ENCODE measurements at places on chromosomes 12 and 14.

DNA sequence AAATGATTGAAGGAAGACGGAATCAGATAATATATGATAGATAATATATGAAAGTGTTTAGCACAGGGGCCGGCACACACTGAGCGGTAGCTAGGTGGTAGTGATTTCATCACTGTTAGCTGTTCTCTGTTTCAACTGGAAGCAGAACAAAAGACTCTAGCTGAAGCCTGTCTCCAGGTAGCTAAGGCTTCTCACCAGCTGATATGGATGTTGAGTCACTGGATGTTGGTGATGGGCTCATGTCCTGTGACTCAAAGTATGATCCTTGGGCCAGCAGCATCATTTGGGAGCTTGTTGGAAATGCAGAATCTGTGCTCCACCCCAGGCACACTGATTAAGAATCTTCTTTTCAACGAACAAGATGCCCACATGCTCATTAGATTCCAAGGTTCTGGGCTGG, 21.7 kb upstream of the KCNA5 start:
- DNase-seq, result no peak

DNA sequence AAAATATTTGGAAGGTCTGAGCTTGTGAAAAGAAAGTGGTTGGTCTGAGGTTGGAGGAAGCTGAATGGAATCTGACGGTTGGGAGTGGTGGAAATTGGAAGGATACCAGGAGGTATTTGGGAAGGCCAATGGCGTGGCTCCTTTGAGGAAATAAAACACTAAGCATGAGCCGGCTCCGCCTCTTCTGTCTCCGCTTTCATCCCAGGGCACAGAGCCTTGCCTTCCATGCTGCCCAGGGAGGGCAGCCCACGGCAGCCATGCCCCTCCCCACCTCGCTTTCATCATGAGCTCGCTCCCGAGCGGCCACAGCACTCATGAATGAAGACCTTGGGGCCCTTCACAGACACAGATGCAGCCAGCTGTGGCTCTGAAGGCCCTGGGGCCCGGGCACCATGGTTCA, 36.2 kb downstream of the HSP90AA1 start:
- no peak for DNase-seq

- DNase-seq, result no peak
Observed at GRCh38 chr12:127054531-127054930, 1212.4 kb upstream of the TMEM132C start.

DNA sequence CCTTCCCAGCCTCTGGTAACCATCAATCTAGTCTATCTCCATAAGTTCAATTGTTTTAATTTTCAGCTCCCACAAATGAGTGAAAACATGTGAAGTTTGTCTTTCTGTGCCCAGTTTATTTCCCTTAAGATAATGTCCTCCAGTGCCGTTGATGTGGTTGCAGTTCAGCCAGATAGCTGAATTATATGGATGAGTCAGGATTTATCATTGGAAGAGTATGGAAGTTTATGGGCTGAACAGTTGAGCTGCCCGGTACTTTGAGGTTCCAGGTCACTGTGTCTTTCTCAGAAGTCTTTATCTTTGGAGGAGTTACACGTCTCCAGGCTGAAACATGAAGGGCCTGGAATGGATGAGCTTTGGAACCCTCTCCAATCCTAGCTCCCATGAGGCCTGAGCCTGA, 120.1 kb downstream of the ASCL4 start:
- no peak for DNase-seq

DNA sequence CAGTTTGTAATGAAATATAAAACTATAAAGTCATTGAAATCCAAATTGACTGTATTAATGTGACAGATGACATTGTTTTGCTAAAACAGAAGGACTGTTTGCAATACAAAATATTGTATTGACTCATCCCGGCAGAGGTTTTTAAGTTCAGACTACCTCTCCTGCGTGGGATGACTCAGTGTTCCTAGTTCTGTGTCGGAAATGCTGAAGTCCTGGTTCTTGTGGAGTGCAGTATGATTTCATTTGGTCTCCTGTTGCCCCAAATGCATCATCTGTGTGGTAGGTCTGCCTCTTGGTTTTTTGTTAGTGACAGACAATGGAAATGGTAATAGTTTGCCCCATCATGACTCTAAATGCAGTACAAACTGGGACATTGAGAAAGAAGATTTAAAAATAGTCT, 27.8 kb downstream of the PELI2 start:
- DNase-seq, result peak; percentile 66

DNA sequence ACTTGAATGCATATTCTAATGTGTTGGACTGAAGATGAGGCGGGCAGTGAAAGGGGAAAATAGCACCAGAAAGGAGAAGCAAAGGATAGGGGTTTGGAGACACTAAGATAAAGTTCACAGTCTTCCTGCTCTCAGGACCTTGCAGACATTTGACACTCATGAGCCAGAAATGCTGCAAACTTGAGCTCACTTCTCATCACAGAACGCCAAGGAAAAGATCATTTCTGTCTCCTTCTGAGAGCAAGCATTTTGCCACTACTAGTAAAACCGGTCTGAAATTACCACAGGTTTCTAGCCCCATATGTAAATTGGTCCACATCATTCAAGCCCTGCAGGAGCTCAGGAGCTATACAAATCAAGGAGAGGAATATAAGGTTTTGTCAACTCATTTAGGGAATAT, 44.6 kb upstream of the ANO2 start:
- no peak for DNase-seq

DNA sequence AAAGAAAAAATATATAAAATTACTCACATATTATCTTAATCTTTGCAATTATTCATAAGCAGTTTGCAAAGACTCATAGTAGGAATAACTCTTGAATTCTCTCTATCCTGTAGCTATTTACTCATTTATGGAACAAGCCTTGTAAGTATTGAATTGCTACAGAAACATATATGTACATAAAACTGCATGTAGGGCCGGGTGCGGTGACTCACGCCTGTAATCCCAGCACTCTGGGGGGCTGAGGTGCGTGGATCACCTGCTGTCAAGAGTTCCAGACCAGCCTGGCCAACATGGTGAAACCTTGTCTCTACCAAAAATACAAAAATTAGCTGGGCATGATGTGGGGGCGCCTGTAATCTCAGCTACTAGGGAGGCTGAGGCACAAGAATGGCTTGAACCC, 286.2 kb downstream of the PPFIA2 start:
- no peak for DNase-seq

DNA sequence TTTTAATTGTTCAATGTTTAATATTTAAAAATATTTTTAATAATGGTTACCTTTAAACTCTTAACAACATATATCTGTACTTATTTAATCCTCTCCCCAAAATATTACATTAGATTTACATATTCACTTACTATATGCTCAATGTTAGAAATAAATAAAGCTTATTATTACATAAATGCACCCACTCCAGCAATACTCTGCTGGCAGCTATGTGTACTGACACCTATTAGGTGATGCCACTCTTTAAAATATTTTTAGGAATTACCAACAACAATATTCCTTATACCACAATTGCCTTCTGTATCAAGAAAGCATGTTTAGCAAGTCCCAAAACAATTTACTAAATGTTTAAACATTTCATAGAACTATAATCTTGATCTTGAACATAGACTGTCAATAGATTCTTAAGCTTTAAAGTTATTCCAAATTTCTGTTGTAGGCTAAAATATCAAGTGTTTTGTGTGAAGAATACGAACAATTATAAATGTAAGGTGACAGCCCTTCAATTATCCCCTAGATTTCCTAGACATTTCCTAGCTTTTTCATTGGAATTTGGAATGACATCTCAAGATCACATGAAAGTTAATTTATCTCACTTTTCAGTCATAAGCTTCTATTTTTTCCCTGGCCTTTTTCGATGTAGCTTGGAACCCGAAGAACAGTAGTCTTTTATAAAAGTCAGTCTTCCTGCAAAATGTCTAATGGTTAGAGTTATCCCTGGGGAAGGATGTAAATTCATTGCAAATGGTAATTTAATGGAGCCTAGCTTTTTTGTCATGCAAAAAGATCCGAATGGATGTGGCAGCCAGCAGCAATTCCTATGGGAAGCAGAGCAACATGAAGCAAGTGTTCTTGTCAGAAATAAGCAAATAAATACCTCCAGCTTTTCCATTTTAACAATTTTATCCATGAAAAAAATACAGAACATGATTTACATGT, 907.5 kb upstream of the ATXN7L3B start:
- DNase-seq, result no peak

DNA sequence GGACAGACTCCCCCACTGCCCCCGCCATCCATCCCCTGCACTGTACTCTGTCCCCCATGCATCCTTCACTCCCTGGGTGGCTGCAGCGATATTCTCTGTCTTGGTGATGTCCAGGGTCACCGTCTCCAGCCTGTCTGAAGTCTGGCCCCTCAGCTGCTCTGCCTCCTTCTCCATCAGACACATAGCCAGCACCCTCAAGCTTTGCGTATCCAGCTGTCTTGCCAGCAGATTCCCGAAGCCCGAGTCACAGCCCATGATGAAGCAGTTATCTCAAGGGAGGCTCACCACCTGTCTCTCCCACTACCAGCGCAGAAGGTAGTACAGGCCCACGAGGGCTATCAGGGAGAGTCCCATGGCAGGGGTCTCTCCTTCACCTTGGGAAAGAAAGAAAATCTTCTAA, 77.8 kb downstream of the HSD17B6 start:
- no peak for DNase-seq

- DNase-seq, result no peak
Observed at GRCh38 chr14:102125546-102125945, 14.2 kb upstream of the WDR20 start.

DNA sequence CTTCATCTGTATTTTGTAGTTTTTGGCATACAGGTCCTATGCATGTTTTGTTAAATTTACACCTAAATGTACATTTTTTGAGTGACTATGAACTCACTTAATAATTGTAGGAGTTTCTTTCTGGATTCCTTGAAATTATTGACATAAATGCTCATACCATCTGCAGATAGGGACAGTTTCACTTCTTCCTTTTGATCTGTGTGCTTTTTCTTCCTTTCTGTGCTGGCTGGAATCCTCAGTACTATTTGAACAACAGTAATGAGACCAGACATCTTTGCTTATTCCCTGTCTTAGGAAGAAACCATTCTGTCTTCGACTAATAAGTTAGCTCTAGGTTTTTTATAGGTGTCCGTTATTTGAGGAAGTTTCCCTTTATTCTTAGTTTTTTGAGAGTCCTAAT, 110.3 kb downstream of the ADGRD1 start:
- DNase-seq, result no peak

DNA sequence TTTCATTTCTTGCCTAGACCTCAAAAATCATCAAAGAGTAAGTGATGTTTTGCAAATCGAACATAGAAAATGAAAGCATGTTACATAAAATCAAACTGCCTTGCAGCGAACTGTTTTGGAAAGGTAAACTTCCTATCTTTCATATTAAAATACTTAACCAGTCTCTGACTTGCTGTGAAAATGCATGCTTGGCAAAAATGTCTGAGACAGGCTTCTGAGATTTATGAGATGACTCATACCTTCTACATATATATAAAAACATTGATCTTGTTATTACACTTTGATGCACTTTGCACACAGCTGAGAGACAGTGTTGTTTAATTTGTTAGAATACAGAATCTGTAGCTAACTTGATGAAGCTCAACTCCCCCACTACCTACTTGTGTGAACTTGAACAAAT, 179.1 kb downstream of the KITLG start:
- DNase-seq, result no peak

DNA sequence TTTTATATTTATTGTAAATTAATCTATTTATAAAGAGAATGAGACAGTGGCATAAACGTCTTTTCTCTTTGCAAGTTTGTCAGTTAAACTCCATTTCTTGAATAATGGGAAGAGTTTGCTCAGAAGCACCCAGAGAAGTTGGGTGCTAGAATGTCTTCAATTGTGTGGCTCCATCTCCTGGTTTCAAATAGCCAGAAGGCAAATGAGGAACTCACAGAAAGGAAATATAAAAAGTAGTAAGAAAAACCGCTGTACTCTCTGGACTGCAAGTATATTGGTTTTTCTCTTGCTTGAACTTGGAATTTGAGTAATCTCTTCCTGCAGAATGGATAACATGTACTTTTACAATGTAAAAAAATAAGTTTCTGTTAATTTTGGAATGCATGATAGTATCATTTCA, 217.5 kb downstream of the DPY19L2 start:
- DNase-seq, result peak; percentile 54

DNA sequence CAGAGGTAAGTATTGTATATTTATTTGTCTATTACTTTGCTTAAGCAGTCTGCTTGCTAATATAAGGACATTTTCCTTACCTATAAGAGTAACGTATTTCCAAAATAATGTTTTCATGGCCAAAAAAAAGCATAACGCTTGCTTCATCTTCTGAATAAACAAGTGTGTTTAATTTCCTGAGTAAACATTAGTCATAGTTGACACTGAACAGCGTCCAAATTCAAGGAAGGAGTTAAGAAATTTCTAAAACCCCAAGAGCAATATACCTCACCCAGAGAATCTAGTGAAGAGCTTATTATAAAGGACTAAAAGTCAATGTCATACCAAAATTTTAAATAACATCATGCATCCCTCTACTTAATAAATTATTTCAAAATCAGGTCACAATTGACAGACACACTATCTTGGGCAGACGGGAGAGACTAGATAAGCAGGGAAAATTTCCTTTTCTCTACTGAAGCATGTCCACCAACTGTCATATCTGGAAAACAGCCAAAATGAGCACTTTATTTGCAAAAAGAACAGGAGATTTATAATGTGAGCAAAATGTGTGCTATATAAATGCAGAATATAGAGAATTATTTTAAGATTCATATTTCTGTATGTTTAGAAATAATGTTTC, 25.1 kb downstream of the ANKS1B start:
- DNase-seq, result no peak

GRCh38 chr14:99125113-99125512, 146.9 kb downstream of the BCL11B start:
- no peak for DNase-seq

- peak; percentile 77 for DNase-seq
Observed at GRCh38 chr12:109432842-109433304, 44.2 kb downstream of the KCTD10 start.

DNA sequence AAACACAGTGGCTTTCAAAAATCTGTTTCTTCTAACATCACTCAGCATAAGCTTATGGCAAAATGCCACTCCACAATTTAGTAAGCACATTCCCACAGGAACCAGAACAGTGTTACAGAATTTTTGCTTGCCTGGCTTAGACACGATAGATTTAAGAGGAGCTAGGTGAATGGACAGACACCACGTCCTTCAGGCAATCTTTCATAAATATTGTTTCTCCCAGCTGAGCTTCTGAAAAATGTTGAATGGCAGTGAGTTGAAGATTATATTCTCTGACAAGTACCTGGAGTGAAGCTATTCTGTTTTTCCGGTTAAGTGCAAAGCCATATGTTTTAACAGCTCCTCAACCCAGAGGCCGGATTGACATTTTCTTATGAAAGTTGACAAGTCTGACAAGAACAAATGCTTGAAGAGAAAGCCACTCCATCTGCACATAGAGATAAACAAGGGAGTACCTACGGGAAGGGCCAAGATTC, 102.0 kb downstream of the FSCB start:
- no peak for DNase-seq

- no peak for DNase-seq
Observed at GRCh38 chr12:29082522-29082921, 66.6 kb upstream of the FAR2 start.

- DNase-seq, result peak; percentile 99
Observed at GRCh38 chr12:6140651-6141447, 16.4 kb upstream of the VWF start.

- no peak for DNase-seq
Observed at GRCh38 chr12:93011100-93011499, 82.0 kb upstream of the EEA1 start.
